Stimulated activated CD4-positive, alpha-beta T cell treated with anti-CD3 and anti-CD28 coated beads, Interleukin-2, amount 100 ng/mL, for 24 hours (primary cell): ENCODE measurements at places on chromosomes 3 and 15.
A peak's percentile ranks its signal among the peaks of the same experiment; 100 is the strongest.

- no peak for DNase-seq
These were observed 452.6 kb downstream of the OCA2 start for GRCh38 chr15:27646531-27646930.

- peak; percentile 48 for DNase-seq
These were observed 187.9 kb downstream of the OPA1 start for GRCh38 chr3:193780810-193781478.

DNA sequence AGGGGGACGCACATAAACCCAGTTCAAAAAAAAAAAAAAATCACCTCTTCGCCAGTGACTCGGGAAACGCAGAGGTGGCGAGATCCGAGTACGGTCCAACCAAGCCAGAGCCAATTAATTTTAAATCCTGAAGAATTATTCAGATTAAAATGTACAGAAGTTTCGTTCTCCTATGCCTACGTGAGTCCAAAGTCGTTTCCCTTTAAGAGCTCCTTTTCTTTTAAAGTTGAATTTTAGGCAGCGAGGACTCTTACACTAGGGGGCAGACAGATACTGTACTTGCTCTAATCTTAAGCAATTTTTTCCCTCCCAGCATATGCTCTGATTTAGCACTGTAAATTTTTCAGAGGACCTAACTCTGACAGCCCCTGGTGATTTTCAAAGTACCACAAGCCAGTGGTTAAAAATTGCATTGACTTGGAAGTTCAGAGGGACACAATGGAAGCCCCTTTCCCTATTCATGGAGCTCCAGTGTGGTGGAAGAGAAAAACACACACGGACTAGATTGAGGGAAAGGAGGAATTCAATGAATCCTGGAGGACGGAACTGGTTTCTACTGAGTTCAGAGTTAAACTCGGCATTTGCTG lies 3.3 kb upstream of the NR2F2 start:
- no peak for DNase-seq

GRCh38 chr3:192545333-192545732 lies 182.0 kb downstream of the FGF12 start:
- DNase-seq: no peak

DNA sequence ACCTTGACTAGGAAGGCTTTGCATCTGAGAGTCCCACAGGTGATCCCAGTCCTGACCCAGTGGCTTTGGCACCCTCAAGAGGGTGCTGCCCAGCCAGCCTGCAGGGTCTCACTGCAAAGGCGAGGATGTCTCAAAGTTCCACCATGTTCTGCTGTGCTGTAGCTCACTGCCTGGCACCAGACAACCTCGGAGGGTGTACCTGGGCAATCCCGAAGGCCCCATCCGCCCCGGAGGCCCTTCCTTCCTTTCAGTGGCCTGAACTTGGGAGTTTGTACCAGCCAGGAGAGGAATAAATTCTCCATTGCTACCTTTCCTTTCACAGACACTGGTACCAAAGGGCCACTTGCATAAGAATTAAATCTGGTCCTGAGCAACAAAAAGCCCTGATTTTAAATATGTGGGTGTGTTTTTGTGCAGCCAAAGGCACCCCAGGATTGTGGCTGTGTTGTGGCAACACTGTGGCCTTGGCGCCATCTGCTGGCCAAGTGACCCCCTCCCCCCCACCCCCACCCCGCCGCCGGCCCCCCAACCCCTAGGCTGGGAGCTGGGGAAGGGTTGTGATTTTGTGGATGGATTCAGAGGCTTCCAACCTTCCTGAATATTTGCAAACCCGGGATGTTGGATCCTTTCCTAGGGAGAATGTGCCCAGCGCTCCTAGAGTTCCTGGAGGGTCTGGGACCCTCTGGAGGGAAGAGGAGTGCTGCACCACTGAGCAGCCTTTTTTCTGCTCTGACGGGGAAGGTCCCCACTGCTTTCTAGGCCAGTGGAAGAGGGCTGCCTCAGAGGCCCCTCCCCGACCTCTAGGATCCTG lies 9.7 kb upstream of the PTPN23 start:
- peak; percentile 49 for DNase-seq
